NT2/D1 (cell line): ENCODE measurements at places on chromosomes 13 and 19.
A peak's percentile ranks its signal among the peaks of the same experiment; 100 is the strongest.

- DNase-seq: no peak
Measured at GRCh38 chr19:10593820-10594637, 6.9 kb upstream of the AP1M2 start.

GRCh38 chr13:40402931-40403431 lies 263.5 kb downstream of the FOXO1 start:
- no peak for DNase-seq

GRCh38 chr13:31896427-31896826 lies 135.1 kb upstream of the FRY start:
- no peak for DNase-seq

DNA sequence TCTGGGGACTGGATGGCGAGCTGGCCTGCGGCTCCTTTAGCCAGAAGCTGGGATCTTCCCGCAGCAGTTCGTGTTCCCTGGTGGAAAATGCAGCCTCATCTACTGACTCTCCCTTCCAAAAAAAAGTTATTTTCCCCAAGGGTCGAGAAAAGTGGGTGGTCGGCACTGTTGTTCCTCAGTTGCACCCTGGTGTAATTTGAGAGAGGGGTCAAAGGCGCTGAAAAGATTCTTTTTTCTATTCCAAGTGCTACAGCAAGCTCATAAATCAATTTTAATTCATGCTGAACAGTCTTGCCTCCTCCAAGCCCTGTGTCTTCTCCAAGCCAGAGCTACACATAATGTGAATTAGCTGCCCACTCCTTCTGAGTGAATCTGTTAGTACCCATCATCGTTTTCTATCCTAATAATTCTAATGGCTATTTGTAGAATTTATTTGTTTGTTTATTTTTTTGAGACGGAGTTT lies 774 bp downstream of the SLC25A15 start:
- DNase-seq: no peak

DNA sequence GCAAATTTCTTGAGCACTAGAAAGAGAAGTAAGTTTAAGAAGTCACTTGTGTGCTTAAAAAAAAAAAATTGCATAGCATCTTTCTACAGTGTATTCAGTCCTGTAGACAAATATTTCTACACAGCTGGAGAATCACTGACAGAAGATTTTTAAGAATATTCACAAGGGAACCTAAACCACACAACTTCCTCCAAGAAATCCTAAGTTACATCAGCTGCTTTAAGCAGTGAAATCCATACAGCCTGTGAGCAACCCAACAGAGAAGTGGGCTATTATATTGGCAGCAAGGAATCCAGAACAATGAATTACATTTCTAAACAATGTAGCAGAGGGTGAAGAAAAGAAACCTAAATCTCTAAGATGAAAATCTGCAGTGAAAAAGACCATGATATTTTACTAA lies 1.5 kb downstream of the DOCK9 start:
- no peak for DNase-seq

GRCh38 chr13:30415430-30416030 lies 6.8 kb upstream of the UBE2L5 start:
- no peak for DNase-seq

- no peak for DNase-seq
Measured at GRCh38 chr13:53012707-53013106, 15.9 kb upstream of the OLFM4 start.

DNA sequence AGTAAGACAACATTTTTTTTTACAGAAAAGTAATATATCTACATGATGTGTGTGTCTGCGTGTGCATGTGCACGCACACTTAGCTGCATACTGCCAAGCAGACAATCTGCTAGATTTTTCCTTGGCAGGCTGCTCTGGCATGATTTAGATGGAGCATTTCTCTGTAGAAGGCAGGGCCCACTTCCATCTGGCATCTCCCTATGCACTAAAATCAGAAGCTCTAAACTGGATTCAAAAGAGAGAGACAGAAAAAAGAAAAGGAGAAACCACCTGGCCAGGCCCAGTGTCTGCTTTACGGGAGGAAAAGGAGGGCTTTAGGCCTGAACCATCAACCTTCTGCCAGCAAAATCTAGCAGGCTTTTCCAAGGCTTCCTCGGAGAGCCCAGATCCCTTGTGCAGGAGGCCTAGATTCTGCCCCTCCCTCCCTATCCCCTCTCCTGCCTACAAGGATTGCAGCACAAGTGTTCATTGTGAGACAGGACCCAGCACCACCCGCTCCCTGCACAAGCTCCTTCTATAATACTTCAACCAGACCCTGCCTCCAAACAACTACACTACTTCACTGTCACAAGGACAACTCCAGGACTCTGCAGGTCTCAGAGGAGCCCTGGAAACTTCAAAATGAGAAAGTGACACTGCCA lies 99.3 kb downstream of the DOCK9 start:
- DNase-seq: no peak

DNA sequence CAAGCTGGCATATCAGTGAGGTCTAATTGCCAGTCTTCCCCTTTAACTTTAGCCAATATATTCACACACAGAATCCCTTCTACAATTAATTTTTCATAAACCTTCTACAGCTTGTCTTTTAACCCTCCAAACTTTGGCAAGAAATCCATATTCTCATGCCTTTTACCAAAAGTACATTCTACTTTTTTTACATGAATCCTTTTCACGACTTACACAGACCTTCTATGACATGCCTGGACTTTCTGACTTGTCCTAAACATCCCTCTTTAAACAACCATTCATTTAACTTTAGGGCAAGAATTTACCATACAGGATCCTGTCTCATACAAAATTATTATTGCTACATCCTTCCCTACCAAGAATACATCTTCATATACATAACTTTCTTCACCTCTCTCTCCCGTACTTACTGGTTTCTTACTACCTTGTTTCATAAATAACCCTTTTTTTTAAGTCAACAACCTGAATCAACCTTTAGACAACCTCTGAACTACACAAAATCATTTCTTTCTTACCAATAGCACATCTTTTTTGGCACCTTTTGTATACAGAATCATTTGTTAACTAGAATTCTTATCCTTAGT lies 23.5 kb downstream of the ZNF544 start:
- no peak for DNase-seq

GRCh38 chr13:39016087-39016486 lies 21.8 kb downstream of the PROSER1 start:
- no peak for DNase-seq

GRCh38 chr19:53579518-53579917 lies 41.6 kb downstream of the ZNF331 start:
- DNase-seq: no peak

- DNase-seq: no peak
Measured at GRCh38 chr19:13037161-13037560, 41.9 kb downstream of the NFIX start.

DNA sequence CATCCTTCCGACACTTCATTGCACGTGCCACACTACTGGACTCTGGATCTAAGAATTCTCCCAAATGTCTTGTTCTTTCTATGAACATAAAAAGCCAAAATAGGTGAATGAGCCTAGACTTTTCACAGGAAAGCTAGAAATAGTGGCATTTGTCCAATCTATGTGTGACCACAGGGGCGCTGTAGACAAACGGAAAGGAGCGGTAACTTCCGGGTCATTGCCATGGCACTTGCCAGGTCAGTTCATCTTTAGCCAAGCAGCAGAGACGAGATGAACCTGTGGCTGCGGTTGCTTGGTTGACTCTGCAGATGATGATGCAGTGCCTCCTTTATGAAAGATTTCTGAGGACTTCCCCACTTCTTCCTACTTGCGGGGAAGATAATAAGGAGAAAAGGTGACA lies 65.6 kb downstream of the ADGRE1 start:
- no peak for DNase-seq

DNA sequence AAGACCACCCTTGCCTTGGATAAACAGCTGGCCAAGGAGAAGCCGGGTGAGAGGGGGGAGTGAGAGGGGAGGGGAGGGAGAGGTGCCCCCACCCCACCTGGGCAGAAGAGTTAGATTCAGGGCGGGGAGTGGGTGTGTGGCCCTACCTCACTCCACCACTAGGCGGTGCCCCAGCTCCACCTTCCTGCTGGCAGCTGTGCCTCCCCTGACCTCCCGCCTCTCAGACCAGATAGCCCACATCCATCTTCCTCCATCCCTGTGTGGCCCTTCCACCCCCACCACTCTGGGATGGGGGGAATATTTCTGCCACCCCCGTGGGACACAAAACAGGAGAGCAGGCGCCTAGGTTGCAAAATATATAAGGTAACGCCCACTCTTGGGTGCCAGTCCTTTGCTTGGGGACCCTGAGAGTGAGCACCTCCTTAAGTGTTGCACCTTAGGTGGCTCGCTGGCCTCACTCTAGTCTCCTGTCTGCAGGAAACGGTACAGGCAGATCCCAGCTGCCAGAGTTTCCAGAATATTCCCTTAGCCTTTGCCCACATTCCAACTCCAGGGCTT lies 13.8 kb upstream of the EHD2 start:
- DNase-seq: no peak

DNA sequence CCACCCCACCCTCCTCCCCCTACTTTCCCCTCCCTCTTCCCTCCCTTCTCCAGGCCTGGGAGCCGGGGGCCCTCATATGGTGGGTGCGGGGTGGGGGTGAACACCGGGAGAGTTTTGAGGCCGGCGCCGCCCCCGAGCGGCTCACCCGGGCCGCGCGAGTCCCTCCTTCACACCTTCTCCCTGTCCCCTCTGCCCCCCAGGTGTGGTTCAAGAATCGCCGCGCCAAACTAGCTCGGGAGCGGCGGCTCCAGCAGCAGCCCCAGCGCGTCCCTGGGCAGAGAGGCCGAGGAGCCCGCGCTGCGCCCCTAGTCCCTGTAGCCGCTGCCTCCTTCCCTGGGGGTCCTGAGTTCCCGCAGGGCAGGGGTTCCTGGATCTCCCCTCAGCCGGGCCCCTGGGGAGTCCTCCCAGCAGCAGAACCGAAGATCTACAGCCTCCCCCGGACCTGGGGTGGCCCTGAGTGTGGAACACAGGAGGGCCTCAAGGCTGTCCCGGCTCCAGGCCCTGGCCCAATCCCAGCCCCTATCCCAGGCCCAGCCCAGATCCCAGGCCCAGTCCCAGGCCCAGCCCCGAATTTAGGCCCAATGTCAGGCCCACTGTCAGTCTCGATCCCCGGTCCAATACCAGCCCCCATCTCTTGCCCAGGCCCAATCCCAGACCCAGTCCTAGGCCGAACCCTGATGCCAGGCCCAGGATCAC lies 1.7 kb downstream of the TPRX2 start:
- DNase-seq: no peak

DNA sequence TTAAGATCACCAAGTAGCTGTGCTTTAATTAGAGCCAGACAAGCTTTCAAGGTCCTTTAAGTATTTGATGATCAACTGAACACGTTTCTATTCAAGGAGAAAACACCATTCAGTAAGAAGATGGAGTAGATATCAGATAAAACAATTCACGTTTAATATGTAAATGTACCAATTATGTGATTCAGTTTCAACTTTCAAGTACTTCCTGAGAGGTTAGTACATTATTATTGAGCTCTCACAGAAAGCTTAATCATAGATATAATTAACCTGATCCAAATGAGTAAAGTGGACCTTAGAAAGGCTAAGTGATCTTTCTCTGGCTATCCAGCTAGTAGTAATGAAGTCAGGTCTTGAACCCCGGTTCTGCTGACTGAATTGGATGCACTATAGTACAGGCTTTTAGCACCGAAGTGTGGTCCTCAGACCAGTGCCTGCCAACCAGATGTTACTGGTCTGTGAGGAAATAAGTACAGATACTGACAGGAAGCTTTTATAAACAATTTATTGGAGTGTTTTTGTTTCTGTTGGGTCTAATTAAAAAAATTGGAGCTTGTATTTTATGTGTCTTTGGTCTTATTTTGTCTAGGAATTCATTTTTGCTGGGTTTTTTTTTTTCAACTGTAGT lies 10.2 kb downstream of the CLN5 start:
- no peak for DNase-seq

DNA sequence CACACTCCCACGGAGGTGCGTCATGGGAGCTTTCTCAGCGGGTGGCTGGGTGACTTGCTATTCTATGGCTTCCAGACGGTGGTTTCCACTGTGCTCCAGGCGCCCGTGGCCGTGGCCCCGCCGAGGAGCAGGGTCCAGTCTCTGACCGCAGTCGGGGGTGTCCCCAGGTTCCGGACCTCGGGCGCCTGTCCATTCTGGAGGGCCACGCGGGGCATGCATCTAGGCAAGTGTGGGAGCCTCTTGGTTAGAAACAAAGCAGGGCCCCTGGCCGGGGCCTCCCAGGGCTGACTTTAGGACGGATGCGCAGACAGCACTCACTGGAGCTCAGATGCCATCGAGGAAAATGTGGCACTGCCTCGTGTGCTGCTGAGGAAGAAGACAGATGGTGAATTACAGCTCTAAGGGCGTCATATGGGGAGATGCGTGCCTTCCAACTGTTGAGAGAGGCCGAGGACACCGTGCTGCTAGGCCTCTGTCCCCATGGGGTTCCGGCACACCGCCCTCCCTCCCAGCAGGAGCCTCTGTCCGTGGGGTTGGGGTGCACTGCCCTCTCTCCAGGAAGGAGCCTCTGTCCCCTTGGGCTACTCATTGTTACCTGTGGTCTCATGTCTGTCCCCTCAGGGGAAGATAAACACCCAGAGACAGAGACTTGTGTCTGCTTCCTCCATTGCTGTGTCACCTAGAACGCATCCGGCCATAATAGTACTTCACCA lies 38.1 kb downstream of the TMEM255B start:
- DNase-seq: no peak

DNA sequence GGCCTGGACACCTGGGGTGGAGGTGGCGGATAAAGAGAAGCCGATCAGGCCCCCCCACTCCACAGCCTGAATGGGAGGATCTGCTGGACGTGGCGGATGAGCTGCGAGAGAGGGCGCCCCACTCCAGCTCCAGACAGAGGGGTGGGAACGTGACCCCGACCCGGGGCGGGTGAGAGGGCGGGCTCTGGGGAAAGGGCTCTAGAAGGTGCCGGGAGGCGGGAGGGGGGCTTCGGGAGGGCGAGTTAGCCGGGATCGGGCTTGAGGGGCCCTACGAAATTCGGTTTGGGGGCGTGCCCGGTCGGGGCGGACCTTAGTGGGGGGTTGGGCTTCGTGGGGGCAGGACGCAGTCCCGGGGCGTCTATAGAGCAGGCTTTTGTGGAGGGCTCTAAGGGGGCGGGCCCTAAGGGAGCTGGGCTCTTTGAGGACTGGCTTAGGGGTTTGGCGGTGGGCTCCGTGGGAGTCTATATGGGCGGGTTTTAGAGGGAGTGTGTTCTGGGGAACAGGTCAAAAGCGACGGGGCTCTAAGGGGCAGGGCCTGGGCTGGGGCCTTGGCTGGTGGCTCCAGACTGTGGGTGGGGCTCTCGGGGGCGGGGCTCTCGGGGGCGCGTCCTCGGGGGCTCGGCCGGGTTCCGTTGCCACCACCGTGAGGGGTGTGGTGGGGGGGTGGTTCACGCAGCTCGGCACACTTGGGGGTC lies 4.1 kb upstream of the NANOS3 start:
- peak; percentile 85 for DNase-seq

DNA sequence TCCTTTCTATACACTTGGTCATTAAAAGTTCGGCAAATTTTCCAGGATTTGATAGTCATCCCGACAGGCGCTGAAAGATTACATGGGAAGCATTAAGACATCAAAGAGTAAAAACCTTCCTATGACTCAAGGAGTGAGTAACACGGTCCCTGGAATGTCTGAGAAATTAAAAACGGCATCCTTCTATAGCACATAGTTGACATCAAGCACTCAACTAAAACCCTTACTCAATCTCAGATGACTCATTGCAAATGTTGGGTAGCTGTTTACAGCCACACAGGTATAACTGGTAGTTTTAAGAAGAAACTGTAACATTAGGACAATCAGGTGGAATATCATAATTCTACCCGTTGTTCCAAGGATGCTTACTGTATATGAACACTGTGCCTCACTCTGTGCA lies 6.4 kb upstream of the LGALS13 start:
- no peak for DNase-seq
